ENCODE measurements at places on chromosomes 6 and 20. TPM values are rescaled to one million over a fixed set of nuclear protein-coding genes. Genes with fewer than 3 reads are reported as not detected.

GRCh38 chr6:163200289-163200688, 214.2 kb upstream of the QKI start:
- no peak for DNase-seq

GRCh38 chr20:24610341-24611115, 141.1 kb downstream of the SYNDIG1 start:
- peak; percentile 41 for DNase-seq

- DNase-seq = no peak
Observed at GRCh38 chr6:163836876-163837690, 422.6 kb downstream of the QKI start.

TRIM31 gene
- total RNA-seq = not detected

EDN1 gene
- 54.8 TPM for total RNA-seq

DNA sequence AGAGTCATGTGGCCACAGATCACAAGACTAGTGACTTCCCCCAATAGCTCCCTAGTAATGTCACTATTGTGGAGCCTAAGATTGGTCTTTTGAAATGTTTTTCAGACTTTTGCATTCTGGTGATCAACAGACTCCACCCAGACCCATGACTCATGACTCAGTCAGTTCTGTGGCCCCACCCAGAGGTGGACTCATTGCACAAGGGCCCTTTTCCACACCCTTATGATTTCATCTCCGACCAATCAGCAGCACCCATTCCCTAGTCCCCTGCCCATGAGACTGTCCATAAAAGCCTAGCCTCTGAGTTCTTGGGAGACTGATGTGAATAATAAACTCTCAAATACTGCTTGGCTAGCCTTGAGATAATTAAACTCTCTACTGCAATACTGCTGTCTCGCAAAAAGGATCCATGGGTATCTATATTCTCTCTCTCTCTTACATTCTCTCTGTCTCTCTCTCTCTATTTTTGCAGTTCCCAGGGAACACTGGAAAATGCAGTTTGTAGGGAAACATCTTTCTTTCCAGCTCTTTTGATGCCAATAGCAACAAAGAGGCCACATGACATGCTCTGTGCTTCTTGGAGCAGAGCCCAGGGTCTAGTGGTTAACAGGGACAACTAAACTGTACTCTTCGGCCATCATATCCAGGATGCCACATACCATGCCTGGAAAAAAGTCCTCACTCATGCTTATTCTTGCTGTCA, 71.3 kb upstream of the IYD start:
- DNase-seq = peak; percentile 85

BPIFB1 gene
- total RNA-seq = not detected

NRSN1 gene
- total RNA-seq = not detected

DNA sequence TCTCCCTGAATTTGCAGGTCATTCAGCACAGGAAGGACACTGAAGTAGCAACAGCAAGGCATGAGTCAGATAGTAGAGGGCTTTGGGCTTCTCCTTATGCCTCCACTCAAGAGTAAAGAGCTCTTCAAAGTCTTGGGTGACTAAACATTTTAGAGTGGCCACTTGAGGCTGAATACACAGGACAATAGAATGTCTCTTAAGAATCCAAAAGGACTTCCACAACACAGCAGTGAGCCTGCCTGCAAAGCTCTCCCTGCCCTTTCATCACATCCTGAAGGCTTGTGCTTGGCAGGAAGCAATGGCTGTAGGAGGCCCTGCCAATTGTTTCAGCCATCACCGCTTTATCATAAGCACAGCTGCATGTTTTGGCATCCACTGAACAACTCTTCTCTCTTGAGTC, 36.8 kb downstream of the FOXQ1 start:
- peak; percentile 72 for DNase-seq

- DNase-seq = peak; percentile 5
Observed at GRCh38 chr6:81067057-81067456, 685.4 kb downstream of the TENT5A start.

DNA sequence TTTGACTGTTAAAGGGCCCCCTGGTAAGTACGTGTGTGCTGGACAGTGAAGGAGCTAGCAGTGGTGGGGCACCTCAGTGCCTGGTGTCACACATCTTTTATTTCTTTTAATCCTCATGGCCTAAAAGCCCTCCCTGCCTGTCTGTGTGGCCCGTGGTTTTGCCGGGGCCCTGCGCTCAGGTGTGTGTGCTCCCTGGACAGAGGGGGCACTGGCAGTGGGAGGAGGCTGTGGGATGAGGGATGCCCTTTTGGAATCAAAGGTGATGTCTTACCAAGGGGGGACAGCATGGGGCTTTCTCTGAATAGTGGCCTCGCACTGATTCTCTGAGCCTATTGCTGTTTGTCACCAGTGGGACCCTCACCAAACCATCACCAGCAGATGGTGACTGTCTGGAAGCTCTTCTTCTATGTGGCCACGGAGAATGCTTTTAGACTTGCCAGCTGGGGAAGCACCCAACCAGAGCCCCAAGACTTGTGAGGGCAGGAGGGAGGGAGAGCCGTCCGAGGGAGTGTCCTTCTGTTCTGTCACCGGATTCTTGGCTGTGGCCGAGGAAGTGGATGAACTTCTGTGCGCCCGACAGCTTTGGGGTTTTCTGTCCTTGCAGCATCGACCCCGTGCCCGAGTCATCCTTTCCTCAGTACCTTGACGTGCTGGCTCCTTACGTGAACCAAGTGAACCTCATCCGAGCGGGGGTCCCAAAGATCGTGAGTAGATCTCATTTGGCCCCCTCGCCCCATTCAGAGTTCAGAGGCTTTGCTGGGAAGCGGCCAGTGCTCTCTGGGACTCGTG, 18.1 kb downstream of the PNLDC1 start:
- DNase-seq = no peak

DNA sequence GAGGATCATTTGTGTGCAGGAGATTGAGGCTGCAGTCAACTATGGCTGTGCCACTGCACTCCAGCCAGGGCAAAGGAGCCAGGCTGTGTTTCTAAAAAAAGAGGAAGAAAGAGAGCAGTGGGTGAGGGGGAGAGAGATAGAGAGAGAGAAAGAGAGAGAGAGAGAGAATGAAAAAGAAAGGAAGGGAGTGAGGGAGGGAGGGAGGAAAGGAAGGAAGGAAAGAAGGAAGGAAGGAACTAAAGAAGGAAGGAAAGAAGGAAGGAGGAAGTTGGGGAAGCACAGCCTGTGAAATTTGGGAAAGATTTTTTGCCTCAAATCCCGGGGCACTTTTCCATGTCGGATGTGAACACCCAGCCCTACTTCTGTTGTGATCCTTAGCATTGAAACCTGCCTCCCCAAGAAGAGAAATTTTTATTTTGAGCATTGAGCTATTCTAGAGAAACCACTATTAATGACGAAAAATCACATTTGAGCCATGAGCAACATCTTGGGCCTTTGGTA, 57.8 kb downstream of the FOXA2 start:
- no peak for DNase-seq

- no peak for DNase-seq
Observed at GRCh38 chr6:124683507-124683906, 278.7 kb upstream of the RNF217 start.

Measured in astrocyte (in vitro differentiated cells and primary cell).